ENCODE measurements at places on chromosomes 16 and 17.

DNA sequence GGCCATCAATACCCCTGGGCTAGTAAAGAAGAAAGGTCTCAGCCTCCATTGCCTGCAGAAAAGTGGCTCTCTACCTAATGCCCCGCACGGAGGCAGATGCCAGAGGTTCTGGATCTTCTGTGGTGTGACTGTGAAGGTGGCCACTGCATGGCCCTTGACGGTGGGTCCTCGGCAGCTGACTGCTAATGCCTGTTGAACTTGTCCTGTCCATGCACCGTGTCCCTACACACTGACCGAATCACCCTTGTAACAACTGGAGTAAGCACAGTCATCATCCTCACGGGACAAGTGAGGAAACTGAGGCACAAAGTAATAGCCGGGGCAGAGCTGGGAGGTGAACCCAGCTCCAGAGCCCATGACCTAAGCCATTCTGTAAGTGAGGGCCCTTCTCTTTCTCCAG lies 48.8 kb downstream of the MYH11 start:
- DNase-seq: no peak
- no peaks in the 10 kb centered on the region for H3K36me3 ChIP-seq
- H3K4me1 ChIP-seq: peaks cover 11% of the 10 kb centered on the region
- no peak overlapping the region for H3K4me3 ChIP-seq
- no peak overlapping the region for H3K27ac ChIP-seq

- H3K4me1 ChIP-seq: peaks cover 73% of the 10 kb centered on the region
- no peak overlapping the region for H3K27ac ChIP-seq
- H3K36me3 ChIP-seq: peaks cover 4% of the 10 kb centered on the region
- no peaks in the 10 kb centered on the region for H3K27me3 ChIP-seq
- no peak for DNase-seq
- H3K4me3 ChIP-seq: no peak overlapping the region
Observed at GRCh38 chr16:75457485-75458021, 6.9 kb downstream of the TMEM170A start.

GRCh38 chr16:89550421-89551007 lies 10.0 kb upstream of the RPL13 start:
- no peak overlapping the region for H3K27ac ChIP-seq
- H3K36me3 ChIP-seq: peaks cover 49% of the 10 kb centered on the region
- no peak for DNase-seq

- peaks cover 56% of the 10 kb centered on the region for H3K4me1 ChIP-seq
- H3K27ac ChIP-seq: 0 out of 2 replicates have a peak overlapping the region, but pooled peaks have one; percentile 43
- peaks cover 7% of the 10 kb centered on the region for H3K36me3 ChIP-seq
- DNase-seq: peak; percentile 52
Observed at GRCh38 chr17:72123530-72124437, 3.0 kb downstream of the SOX9 start.
